ENCODE measurements at places on chromosomes 4 and X. TPM values are rescaled to one million over a fixed set of nuclear protein-coding genes. Genes with fewer than 3 reads are reported as not detected.

Gene CORIN
- 3.2 TPM for total RNA-seq

Gene FHDC1
- 1.7 TPM for total RNA-seq

Gene RAB9B
- 0.64 TPM for total RNA-seq

Gene EPGN
- total RNA-seq, result 0.32 TPM

Gene SORCS2
- total RNA-seq, result under 0.01 TPM

Gene DCTD
- total RNA-seq, result 116 TPM

DNA sequence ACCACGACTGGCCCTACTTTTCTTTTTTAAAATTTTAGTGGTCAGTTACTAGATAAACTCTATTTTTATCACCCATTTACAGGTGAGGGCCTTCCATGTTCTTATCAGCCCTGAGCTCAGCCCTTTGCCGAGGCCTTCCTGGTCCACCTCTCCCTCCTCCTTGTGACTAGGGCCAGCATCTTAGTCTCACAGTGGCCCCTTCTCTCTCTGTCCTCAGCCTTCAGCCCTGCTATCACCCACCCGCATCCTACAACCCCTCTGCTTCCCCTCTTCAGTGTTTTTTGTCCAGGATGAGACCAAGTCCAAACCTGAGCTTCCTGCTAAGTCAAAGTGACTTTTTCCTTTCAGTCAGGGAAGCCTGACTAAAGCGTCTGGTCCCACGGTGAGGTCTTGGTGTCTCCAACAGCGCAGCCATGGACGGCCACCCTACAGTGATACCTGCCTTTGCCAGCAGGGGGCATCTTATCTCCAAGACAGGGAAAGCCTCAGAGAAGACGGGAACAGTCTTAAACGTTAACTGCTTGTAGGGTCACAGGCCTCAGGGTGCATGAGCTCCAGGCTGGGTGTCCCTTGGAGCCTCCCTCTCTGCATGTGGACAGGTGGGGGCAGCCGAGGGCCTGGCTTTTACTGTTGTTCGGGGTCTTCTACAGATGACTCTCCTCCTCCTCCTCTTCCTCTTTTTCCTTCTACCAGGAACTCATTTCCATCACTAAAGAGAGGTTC lies 11.7 kb upstream of the GAGE10 start:
- peak; percentile 52 for DNase-seq

- no peak for DNase-seq
These were observed 86.9 kb downstream of the EVC start for GRCh38 chr4:5797866-5798265.

GRCh38 chr4:9987749-9988362 lies 33.4 kb downstream of the SLC2A9 start:
- DNase-seq, result no peak

DNA sequence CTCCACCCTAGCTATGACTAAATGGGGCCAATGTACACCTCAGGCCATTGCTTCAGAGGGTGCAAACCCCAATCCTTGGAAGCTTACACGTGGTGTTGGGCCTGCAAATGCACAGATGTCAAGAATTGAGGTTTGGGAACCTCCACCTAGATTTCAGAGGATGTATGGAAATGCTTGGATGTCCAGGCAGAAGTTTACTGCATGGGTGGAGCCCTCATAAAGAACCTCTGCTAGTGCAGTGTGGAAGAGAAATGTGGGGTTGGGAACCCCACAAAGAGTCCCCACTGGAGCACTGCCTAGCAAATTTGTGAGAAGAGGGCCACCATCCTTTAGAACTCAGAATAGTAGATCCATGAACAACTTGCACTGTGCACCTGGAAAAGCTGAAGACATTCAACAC lies 284.1 kb downstream of the ANTXR2 start:
- DNase-seq, result no peak

GRCh38 chr4:16859031-16859430 lies 39.4 kb downstream of the LDB2 start:
- DNase-seq, result no peak

Data from fibroblast of villous mesenchyme (primary cell).